GM23338 (cell line): ENCODE measurements at places on chromosomes 2 and 18.

GRCh38 chr2:83844490-83844889 is 614.6 kb downstream of the SUCLG1 start:
- peak; percentile 14 for DNase-seq

DNA sequence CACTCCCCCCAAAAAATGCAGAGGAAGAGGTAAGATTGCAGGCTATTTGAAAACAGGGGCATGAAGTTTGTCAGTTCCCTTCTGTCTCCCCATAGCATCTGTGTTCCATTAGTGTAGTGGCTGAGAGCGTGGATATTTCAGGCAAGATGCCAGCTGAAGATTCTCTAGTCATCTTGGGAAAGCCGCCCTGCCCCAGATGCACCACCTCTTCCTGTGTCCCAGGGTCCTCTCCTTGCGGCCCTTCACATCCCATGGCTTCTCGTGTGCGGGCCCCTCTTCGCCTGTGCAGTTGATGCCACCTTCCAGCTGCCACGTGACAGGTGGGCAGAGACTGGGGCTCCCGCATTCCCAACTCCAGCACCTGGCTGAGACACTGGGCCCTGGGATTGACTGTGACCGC is 16.1 kb downstream of the TMEM127 start:
- DNase-seq, result no peak

GRCh38 chr18:63909870-63910269 is 2.1 kb downstream of the SERPINB10 start:
- no peak for DNase-seq

DNA sequence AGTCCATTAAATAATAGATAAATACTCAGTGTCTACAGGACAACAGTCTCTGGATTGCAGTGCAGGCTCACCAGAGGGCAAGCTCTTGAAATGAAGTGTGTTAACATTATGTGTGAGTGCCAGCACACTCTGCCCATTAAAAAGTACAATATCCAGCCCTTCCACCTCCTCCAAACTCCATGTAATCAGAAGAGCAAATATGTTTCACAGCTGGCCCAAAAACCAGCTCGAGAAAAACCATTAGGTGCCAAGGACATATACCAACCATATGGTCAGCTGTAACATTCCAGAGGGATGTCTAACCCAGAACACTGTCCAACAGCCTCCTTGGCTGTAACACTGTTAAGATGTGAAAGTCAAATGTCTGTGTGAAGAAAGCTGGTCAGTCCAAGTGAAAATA is 112.2 kb downstream of the ZNF385B start:
- no peak for DNase-seq

DNA sequence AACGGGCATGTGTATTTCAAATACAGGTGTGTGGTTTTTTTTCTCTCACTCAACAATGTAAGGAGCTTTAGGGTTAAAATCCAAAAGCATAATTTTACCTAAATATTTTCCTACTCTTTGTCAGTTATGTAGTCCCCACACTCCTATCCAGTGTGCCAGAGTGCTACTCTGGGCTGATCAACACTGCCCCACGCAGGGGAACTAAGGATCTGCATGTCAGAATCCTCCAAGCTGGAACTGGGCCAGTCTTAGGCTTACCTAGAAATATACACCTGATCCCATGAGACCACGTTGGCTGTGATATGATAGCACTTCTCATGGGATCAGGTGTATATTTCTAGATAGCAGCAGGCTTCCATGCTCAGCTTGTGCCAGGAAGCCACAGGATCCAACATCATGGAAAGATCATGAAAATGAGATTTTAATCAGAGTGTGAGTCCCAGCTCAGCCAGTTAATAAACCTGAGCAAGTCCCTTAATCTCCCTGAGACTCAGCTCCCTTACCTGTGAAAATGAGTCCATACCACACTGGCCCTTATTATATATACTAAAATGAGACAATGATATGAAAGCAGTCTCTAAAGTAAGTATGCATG is 29.7 kb downstream of the CCDC141 start:
- peak; percentile 82 for DNase-seq

DNA sequence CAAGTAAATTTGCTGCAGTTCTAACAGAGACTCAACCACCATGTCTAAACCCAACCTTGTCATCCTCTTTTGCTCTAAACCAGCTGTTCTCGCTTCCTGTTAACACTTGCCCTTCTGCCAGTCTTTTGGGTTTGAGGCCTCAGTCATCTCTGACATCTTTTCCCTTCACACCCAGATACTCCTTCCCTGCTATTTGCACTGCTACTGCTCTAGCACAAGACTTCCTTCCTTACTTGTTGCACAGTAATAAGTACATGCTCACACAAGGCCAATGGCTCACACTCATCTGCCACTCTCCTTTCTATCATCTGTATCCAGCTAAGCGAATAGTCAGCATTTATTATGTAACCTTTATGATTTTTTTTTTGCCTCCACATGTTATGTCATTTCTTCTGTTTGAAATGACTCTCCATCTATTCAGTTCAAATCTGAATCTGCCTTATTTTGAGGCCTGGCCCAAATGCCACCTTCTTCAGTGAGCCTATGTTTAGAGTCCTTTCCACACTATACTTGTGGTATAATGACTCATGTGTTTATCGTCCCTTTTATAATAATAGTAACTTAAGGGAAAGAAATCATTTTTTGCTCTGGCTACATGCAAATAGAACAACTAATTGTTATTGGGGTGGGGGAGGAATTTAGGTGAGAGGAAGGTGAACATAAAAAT is 22.5 kb upstream of the CDKL4 start:
- DNase-seq, result no peak

- DNase-seq, result no peak
Observed at GRCh38 chr2:113183703-113184102, 9.9 kb downstream of the PSD4 start.

DNA sequence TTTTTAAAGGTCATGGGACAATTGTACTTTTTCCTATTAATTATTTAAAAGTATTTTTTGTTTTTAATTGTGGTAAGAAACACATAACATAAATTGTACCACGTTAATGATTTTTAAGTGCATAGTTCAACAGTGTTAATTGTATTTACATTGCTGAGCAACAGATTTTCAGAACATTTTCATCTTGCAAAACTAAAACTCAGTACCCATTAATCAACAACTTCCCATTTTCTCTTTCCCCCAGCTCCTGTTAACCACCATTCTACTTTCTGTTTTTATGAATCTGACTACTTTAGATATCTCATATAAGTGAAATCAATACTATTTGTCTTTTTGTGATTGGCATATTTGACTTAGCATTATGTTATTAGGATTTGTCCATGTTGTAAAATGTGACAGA is 483.9 kb upstream of the ZNF804A start:
- DNase-seq, result no peak

GRCh38 chr2:98311771-98312545 is 34.3 kb upstream of the CNGA3 start:
- peak; percentile 61 for DNase-seq

DNA sequence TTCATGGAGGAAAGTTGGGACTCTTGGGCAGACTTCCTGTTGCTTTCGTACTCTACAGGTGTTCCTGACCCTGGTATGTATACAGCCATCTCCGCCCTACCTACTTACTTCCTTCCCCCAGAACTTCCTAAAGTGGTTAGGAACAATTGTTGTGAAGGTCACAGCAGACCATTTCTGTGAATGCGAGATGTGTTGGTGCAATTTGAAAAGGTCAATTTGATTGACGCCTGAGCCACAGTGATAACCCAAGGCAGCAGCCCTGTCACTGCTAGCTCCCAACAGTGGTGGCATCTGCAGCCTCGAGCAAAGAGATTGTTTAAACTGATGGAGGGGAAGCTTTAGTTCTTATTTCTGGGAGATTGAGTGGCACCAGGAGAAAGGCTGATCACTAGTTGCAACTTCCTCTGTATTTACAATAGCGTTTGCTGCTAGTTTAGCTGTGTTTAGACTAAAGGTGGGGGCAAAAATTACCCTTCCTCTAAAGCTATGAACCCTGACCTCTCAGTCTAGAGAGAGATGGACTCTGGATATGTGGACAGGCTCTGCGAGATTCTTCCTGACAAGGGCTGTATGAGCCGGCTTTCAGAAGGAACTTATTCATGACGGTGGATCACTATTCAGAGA is 78.3 kb upstream of the MAP4K3 start:
- DNase-seq, result no peak

GRCh38 chr2:50207881-50208280 is 824.1 kb downstream of the NRXN1 start:
- DNase-seq, result no peak

GRCh38 chr18:44880170-44880569 is 199.5 kb downstream of the SETBP1 start:
- no peak for DNase-seq

DNA sequence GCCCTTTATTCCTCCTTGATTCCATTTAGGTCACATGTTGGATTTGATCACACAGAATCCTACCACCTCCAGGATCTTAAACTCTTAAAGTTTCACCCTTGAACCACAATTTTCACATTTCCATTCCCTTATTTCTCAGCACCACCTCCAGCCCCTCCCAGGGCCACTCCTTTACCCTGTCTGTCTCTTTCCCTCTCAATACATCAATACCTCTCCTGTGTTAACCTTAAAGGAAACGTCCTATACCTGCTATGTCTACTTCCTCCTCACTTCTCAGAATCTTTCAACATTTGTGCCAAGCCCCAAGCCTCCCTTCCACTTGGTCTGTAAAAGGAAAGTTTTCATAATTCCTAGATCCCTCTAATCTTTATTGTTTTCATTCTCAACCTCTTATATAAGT is 158.8 kb downstream of the BAZ2B start:
- no peak for DNase-seq

DNA sequence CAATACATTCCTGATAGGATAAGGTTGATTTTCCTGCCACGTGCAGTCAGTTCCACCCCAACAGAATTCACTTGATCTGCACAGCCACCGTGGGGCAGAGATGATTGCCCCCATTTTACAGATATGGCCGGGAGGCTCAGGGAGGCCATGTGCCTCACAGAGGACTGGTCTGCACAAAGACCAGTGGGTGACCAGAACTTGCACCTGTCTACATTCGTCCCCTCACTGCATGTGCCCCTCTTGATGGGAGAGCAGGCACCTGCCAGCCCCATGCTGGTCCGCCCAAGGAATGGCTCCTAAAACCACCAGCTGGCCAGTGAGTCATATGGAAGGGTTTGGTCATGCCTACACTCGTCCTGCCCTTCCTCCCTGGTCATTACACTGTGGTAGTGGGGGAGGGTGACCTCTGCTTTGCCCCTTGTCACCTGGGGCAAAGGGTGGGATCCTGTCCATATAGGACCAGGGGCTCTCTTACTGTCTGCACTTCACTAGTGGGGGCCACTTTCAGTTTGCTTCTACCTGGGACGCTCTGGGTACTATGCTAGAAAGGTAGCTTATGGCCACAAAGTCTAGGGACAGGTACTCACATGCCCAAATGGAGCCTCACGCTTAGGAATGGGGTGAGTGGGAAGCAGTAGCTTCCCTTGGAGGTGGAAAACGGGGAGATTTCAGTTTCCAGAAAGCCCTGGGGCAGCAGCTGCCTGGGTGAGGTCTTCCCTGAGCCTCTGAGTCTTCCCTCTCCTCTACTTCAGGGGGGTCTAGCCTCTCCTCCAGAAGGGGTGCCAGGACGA is 14.7 kb downstream of the RRM2 start:
- no peak for DNase-seq

- DNase-seq, result no peak
Observed at GRCh38 chr2:6650311-6650710, 215.4 kb downstream of the CMPK2 start.

DNA sequence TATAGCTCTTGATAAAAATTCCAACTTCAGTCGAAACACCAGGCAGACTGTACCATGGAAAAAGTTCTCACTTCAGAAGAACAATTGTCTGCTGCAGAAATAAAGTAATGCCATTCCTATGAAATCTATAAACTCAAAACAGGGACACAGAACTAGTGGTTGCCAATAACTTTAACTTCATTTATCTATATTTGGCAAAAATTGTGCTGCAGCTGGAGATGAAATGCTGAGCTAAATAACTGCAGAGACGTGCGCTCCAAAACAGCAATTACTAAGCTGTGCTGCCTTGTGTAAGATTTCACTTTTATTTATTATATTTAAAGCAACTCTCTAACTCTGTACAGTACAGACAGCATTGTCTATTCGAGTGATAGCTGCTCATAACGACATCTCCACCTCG is 540.1 kb upstream of the ID2 start:
- DNase-seq, result no peak

GRCh38 chr2:1222056-1222455 is 191.2 kb upstream of the TPO start:
- no peak for DNase-seq

DNA sequence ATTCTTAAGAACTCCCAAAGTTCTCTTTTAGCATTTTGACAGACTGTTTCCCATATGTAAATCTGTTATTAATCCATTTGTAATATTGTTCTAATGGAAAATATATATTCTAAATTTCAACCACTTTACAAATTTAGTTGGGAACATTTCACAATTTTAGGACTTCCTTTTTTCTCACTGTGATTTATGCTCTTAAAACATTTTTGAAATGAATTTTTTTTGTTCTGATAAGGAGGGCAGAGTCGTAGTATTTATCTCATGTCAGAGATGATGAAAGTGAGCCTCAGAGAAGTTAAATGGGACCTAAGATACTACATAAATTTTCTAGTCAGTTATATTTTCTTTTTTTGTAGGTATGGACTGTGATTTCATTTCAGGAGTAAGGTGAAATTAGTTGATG is 26.6 kb downstream of the RASGRP3 start:
- no peak for DNase-seq

DNA sequence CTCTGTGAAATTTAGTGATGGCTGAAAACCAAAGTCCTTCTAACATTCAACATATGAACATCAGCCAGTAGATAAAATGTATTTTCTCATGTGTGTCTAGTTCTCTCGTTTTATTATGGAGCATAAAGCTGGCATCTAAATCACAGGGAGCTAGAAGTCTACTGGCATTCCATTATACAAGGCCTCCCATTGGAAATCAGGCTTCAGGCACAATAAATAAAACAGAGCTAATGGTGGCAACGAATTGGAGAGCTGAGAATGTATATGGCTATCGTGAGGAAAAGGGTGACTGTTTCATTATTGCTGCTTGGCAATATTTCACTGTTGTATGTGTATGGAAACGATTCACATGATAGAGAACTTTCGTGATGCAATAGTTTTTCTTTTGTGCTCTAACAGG is 62.4 kb downstream of the SLC5A7 start:
- DNase-seq, result no peak

- no peak for DNase-seq
Observed at GRCh38 chr2:219570924-219571310, 422 bp downstream of the OBSL1 start.

GRCh38 chr2:20584399-20585358 is 66.2 kb downstream of the HS1BP3 start:
- peak; percentile 94 for DNase-seq

DNA sequence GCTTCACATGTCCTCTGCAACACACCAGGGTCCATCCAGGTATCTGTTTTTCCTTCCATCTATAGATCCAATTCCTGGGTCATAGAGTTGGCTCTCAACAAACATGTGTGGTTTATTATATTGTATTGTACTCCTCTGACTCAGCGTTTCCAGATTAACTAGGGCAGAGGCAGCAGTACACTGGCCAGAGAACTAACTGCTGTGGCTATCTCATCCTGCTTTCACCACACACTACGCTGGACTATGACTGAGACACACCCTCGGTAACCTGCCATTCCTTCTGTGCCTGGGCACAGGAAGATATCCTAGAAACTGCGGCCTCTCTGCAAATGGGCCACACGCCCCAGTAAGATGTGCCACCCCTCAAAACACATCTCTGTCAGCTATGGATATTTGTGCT is 159.8 kb upstream of the STK17B start:
- no peak for DNase-seq
